ENCODE measurements at places on chromosomes 3 and 15.
A peak's percentile ranks its signal among the peaks of the same experiment; 100 is the strongest.

DNA sequence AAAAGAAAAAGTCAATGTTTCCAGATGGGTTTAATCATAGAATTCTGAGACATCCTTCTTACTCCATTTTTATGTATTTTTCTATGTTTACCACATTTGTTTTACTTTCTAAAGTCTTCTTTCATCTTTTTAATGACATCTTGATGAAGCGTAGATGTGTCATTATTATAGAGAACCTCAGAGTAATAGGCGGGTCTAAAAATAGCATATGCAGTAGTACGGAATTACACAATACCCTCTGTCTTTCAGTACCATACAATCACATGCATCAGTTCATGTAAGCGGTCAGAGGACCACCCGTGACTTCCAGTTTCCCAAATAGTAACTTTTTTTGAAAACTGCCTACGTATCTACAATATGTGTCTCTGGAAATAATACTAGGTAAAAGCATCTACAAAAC lies 224.0 kb downstream of the PLOD2 start:
- no peak for DNase-seq

- DNase-seq = no peak
These were observed 144.3 kb upstream of the ADAMTS9 start for GRCh38 chr3:64832098-64832497.

DNA sequence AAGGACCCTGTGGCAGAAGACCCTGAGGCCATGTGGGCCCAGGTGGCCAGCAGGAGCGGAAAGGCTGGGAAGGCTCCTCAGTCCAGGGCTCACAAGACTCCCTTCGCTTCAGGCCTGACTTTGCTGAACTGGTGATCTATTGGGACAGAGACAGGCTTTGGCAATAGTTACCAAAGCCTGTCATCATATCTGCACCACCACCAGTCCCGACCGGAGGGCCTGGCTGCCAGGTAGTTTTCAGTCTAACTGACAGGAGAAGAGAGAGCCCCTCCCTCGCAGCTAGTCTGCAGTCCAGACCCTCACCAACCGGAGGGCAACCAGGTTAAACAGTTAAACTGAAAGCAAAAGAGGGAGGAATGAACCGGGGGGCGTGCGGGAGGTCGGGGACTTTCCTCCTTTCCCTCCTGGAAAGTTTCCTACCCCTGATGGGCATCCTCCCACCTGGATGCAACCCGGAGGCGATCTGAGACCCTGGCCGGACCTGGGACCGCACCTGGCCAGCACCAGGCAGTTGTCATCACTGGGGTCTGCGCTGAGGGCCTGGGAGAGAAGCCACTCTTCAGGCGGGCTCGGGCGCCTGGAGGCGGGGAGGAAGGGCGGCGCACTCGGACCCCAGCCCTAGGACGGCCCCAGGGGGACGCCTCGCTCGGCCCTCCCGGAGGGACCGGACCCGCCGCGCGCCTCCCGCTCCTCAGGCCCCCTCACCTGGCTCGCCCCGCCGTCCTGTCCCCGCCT lies 435 bp downstream of the RAB27A start:
- DNase-seq = peak; percentile 18

DNA sequence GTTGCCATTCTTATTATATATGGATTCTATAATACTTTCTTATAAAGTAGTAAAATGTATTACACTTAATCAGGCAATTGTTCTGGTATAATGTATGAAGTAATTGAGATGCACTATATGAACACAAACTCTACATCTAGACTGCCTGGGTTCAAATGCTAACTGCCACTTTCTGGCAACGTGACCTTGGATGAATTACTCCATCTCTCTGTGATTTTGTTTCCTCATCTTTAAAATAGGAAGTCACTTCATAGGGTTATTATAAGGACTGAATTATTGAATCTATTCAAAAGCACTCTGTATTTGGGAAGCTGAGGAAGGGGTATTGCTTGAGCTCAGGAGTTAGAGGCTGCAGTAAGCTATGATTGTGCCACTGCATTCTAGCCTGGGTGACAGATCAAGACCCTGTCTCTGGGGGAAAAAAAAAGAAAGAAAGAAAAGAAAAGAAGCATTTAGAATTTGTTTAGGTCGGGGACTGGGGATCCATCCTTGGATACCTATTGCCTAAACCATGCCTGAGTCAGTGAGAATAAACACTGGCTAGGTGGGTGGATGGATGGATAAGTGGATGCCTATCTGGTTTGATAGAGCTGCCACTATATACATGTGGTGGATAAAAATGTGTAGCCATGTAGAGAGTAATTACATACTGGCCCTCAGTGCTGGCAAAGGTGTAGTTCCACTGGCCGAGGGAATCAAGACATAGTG lies 2.5 kb downstream of the TM4SF1 start:
- no peak for DNase-seq

DNA sequence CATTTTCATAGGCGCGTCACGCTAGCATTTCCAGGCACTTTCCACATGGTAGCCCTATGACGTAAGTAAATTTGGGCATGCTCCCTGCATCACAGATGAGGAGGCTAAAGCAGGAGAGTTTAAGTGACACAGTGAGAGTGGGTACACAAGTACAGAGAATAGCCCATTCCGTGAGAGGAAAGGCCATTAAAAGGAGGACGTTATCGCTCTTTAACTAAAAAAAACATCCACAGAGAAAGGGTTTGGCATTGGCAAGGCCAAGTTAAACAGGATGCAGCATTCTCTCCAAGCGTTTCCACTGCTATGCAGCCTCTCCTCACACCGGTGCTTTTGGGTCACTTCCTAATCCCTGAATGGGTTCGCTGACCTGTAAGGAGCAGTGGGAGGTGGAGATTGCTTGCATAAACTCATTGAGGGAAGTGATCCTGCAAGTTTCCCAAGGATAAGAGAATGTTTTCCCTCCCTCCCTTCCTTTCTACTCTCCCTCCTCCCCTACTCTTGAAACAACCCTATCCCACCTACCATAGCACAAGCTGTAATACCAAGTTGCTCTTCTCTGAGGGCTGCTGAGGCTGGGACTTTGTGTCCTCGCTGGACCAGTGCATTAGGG lies 147.7 kb downstream of the VGLL4 start:
- no peak for DNase-seq

DNA sequence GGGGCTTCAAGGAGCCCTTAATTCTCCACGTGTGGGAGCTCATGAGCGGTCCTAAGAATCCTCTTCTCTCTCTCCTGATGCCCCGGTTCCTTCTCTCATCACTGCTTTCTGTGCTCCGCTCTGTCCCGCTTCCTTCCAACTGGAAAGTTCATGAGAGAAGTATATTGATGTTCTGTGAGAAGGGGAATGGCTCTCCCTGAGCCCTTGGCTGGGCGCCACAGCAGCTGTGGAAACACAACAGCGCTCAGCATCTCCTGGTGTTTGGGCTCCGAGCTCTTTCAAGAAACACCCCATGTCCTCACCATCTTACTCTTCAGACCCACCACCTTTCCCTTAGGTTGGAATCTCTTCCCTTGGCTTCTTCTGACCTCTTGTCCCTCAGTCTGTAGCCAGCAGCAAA lies 161.7 kb downstream of the VGLL4 start:
- DNase-seq = no peak

- no peak for DNase-seq
These were observed 18.7 kb downstream of the RTP3 start for GRCh38 chr3:46516521-46516920.

DNA sequence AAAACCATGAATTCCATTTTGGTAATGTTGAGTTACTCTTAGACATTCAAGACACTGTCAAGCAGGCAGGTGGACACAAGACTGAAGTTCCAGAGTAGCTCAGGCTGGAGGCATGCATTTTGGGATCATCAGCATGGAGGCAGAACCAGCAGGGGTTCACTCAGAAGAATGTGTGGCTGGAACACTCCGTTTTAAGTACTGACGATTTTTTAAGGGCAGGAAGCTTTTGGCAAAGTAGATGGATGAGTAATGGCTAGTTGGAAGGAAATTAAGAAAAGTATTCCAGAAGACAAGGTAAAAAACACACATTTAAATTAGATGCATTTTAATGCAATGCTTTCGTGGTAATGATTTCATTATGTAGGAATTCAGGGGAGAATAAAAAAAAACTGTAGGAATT lies 420.4 kb downstream of the ROBO2 start:
- no peak for DNase-seq

- DNase-seq = no peak
These were observed 29.5 kb downstream of the SYNM start for GRCh38 chr15:99134317-99134821.

DNA sequence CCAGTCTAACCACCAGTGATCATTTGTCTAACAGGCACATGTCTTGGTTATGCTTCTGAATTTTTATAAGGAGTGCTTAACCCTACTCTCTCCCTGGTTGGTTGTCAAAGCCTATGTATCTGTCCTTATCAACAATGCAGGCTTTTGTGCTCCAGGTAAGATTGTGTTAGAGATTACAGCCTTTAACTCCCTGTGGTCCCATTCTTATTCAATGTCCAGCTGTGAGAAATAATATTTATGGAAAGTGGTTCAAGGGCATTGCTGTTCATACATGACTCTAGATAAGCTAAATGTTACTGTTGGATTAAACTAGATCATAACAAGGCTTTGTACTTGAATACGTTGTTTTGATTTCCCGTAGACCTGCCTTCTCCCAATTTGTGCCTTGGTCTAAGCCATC lies 146.1 kb upstream of the TSC22D2 start:
- DNase-seq = no peak

GRCh38 chr3:180390313-180390712 lies 211.7 kb upstream of the TTC14 start:
- DNase-seq = no peak

Measured in left renal pelvis (tissue), 4 donors.